T-helper 9 cell (primary cell): ENCODE measurements at places on chromosomes 3 and 15.

GRCh38 chr3:29099296-29099695 lies 181.6 kb upstream of the RBMS3 start:
- no peak for DNase-seq

DNA sequence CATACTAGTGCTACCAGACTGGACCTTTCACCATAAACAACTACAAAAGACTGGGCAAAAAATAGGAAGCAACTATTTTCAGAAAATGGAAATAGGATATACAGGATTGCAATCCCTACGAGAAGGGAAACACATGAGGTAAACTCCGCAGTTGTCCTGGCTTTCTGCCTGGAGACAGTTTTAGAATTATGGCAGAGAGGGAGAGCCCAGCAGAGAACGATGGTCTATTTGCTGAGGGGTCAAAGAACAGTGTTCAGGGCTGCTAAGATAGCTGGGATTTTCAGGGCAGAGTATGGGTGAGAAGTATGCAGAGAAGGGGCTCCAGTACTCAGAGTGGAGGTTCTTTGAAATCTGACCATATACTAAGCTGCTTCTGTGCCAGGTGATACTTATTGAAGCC lies 163.4 kb downstream of the CHDH start:
- no peak for DNase-seq

- no peak for DNase-seq
Observed at GRCh38 chr3:81013360-81013759, 748.1 kb downstream of the GBE1 start.

DNA sequence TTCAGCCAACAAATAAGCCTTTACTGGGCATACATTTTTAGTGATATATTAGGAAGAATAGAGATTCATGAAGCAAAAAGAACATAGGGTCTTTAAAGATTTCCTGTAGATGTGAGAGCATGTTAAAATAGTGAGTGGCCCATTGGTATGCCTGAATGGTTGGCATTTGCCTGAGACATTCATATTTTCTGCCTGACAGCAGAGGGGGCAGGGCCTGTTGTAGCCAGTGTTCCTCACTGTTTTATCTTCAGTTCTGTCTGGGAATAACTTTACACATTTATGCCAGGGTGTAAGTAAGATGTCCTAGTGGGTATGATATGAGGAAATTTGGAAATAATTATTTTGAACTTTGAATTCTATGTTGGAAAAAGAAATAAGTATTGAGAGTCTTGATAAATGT lies 704.7 kb upstream of the ARPP21 start:
- DNase-seq: no peak

DNA sequence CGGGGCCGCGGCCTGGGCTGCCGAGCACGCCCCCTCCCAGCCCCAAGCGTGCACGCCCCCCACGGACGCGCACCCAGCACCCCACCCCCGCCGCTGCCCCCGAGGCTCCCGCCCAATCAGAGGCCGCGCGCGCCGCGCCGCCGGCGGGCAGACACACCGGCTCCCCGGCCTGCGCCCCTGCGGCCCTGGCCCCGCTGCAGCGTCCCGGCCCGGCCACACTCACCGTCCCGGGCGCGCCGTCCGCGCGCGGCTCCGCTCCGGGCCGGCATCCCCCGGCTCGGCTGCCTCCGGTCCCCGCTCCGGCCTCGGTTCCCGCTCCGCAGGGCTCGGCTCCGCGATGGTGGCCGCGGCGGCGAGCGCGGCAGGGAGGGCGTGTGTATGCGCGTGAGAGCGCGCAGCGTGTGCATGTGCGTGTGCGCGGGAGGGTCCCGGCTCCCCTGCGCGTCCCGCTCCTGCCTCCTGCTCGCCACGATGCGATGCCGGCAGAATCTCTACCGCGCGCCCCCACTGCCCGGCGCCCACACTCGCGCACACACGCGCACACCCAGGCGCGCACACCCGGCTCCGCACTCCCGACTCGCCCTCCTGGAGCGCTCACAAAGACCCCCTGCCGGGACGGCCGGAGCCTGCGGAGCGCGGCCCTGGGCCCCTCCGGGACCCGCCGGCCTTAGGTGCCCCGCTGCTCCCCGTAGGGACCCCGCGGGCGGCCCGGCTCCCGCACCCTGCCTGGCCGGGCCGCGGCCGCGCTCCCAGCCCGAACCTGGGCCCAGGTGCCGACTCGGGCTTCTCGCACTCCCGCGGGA lies 186.5 kb upstream of the LINGO1 start:
- no peak for DNase-seq

- DNase-seq: no peak
Observed at GRCh38 chr15:43911235-43911781, 84.5 kb downstream of the WDR76 start.

GRCh38 chr3:18988614-18989229 lies 159.6 kb upstream of the KCNH8 start:
- no peak for DNase-seq

DNA sequence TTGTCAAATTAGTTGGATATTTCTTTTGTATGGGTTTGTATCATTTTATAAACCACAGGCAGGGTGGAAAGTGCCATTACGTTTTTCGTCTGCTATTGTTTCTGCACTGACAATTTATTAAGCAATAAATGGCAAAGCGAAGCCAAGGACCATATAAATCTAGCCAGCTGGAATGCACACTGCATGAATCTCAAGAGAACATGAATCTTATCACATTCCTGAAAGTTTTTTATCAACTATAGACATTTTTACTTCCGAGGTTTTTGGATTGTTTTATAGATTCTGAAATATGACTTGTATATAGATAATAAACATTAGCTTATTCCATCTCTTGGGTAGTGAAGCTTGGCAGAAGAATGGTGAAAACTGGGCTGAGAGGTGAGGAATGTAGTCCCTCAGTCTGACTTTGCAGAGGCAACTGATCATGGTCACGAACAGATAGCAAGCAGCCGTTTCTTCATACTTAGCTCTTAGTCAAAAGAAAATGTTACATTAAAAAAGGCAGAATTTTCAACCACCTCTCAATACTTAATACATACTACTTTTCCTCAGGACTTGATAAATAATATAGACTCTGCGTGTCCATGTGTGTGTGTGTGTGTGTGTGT lies 102.7 kb downstream of the OSBPL10 start:
- no peak for DNase-seq

DNA sequence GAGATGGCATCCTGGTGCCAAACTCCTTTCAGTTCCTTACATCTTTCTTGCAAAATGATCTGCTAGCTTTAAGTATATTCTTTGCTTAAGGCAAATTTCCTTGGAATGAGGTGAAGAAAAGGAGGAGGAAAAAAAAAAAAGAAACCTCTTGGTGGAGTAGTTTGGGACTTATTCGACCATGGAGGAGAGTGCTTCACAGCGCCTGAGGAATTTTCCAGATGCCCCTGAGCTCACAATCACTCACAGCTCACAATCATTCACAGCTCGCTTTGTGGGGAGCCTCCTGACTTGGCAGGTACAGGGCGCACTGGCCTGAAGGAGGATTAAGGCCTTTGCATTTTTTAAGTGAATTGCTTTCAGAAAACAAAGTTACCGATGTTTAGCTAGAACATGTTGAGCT lies 53.9 kb downstream of the BOC start:
- DNase-seq: no peak

DNA sequence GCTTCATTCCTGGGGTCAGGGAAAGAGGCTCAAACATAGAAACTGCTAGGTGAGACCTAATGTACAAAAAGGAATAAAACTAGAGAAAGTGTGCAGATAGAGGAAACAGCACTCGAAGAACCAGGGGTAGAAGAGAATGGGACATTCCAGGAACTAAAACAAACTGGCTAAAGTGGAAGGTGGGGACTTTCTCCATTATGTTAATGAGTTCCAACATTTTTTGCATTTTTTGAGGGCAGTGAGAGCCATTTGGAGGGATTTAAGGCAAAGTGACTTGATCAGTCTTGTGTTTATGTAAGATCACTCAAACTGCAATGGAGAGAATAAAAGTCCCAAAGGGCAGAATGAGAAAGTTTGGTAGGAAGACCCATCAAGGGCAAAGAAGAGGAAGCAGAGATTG lies 20.6 kb upstream of the SLC4A7 start:
- DNase-seq: no peak

- DNase-seq: no peak
Observed at GRCh38 chr3:193951859-193952258, 184.1 kb upstream of the HES1 start.

DNA sequence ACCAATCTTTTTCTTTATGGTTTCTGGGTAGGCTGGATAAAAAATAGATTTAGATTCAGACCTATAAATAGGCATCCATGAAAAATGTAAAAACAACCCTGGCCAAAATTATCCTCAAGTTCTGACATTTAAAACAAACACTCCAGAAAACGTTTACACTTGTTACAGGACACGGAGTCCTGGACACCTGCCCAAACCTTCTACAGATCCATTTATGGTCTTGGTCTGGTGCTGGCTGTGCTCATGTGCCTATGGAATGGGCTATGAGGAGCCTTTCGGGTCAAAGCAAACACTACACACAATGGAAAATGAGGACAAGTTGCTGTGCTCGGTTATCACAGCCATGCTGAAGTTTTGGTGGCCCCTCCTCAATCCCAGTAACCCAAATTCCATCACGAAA lies 108.1 kb downstream of the PDZRN3 start:
- DNase-seq: no peak

- no peak for DNase-seq
Observed at GRCh38 chr15:94234300-94234699, 2.9 kb downstream of the MCTP2 start.

DNA sequence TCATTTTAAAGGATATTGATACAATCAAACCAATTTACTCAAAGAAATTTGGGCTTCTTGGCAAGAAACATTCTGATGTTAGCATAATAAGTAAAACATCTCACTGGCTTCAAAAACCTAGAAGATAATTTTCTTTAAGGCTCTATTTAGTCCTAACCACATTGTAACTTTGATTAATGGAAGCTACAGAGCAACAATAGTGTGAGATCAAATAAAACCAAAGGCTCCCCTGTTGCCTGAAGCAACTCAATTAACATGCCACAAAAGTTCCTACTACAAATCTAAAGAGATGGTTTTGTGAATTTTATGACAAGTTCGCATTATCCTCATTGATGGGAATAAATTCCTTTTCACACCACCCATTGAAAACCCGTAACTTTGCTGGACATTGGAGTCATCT lies 5.9 kb downstream of the DPH6 start:
- DNase-seq: no peak

DNA sequence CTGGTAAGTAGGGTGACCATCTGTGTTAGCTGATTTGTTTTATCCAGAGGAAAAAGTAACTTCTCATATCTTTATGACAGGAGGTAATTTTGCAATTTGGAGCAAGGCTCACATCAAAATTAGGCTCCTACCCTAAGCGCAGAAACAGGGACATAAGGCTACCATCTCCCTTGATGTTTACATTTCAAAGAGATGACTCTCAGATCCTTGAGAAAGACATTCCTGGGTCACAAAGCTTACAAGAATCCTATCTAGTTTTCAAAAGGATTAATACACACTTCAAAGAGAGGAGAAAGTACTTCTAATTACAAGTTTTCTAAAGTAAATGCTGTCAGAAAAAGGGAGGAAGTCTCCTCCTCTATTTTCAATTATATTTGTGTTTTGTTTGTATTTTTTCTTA lies 7.0 kb downstream of the ZPLD1 start:
- no peak for DNase-seq

- DNase-seq: no peak
Observed at GRCh38 chr3:13324835-13325501, 95.2 kb downstream of the NUP210 start.
